ENCODE measurements at places on chromosomes 13 and 19.

GRCh38 chr19:1064661-1065605 is 2.0 kb upstream of the ARHGAP45 start:
- DNase-seq, result no peak

- no peak for DNase-seq
Observed at GRCh38 chr13:111661776-111662175, 341.3 kb downstream of the TEX29 start.

- no peak for DNase-seq
Observed at GRCh38 chr19:20472854-20473253, 92.7 kb downstream of the ZNF737 start.

DNA sequence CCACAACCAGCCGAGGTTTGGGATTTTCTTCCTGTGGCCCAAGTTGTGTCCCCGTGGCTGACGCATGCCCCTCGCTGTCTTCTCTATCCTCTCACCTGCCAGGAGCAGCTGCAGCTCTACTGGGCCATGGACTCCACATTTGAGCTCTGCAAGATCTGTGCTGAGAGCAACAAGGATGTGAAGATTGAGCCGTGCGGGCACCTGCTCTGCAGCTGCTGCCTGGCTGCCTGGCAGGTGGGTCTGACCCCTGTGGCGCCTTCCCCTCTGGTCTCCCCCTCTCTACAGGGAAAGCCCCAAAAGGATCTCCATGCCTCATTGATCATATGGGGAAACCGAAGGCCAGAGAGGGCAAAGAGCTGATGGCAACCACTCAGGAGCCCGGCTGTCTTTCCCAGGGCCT is 14.6 kb downstream of the CBLC start:
- DNase-seq, result no peak

- DNase-seq, result no peak
Observed at GRCh38 chr13:59279028-59279427, 884.7 kb downstream of the DIAPH3 start.

- DNase-seq, result no peak
Observed at GRCh38 chr13:89514534-89515312, 1832.8 kb upstream of the MIR17HG start.

GRCh38 chr13:44899967-44900366 is 89.3 kb downstream of the NUFIP1 start:
- no peak for DNase-seq

DNA sequence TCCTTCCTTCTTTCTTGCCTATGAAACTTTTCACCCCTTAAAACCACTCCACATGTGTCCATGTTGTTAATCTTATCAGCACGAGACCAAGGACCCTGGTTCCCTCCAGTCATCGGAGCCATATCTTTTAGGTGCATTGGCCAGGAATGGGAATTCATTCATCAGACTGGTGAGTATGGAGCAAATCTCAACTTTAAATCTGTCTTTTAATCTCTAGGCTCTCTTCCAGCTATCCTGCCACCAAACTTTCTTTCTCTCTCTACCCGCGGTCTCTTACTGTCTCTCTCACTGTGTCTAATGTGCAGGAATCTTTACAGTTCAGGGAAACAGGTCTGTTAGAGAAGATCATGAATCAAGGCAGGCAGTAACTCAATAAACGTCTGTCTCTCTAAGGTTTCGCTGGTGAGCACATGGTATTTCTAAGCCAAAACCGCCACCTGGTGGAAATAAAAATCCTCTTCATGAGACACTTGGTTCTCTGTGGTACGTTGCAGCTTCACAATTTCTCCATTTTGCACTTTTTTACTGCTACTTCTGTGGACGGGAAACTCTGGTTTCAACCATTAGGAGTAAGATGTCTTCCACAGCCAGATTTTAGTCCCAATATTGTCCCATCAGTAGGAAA is 16.1 kb downstream of the LGALS16 start:
- no peak for DNase-seq

- no peak for DNase-seq
Observed at GRCh38 chr19:15452111-15453047, 2.6 kb upstream of the WIZ start.

DNA sequence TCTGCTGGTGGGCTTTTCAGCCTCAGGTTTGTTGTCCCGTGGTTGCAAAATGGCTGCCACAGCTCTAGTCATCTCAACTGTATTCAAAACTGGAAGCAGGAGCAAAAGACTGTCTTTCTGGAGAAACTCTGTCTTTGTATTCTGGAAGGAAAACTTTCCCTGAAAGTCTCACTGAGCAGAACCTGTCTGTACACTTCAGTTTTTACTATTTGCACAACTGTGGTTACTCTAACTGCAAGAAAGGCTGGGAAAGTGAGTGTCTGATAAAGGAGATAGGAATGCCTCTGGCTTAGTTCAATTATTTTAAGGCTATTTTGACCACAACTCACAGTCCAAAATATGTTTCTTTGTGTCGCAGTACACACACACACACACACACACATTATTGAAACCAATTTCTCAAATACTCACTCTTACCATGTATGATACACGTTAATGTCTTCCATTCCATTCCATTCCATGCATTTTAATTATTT is 49.7 kb upstream of the EHD2 start:
- no peak for DNase-seq

DNA sequence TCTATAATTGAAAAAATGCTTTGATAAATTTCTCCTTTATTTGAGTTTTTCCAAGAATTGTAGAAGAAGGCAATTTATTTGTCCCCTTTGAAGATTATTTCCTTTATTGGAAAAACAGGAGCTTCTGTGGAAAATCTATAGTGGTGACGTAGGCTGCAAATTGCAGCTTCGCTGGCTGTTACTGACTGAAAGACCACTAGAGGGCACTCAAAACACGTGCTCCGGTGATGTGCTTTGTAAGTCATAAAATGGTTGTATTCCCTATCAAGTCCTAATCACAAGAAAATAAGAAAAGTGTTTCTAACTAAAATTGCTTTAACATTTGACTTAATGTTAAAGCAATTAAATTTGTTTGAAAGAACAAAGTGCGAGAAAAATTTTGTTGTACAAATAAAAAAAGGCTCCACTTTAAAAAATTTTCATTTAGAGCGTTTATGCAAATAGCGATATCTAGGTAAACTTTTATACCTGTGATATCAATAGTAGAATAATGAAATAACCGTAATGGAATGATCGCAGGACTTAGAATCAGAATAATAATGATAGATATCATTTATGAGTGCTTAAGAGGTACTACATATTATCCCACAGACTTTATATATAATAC is 638.2 kb upstream of the SPRY2 start:
- DNase-seq, result no peak
